ENCODE measurements at places on chromosomes 11 and 22.

DNA sequence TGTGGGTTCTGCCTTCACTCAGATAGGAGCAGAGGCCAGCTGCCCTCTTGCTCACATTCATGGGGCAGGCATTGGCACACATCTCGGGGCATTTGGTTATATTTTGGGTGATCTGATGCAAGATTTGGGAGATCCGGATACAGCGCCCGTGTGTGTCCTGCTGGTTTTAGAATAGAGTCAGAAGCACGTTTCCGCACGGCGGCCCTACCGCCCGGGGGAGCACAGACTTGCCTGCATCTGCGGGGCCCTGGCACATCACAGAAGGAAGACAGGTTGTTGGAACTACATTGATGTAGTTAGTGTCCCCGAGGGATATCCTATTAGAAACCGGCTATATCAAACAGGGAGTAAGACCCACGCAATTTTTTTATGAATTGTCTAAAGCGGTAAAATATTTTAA is 982.8 kb downstream of the NTM start:
- DNase-seq, result no peak

GRCh38 chr11:74085542-74085892 is 76.6 kb upstream of the UCP3 start:
- no peak for DNase-seq

GRCh38 chr11:8061555-8062428 is 19.2 kb upstream of the TUB start:
- no peak for DNase-seq

DNA sequence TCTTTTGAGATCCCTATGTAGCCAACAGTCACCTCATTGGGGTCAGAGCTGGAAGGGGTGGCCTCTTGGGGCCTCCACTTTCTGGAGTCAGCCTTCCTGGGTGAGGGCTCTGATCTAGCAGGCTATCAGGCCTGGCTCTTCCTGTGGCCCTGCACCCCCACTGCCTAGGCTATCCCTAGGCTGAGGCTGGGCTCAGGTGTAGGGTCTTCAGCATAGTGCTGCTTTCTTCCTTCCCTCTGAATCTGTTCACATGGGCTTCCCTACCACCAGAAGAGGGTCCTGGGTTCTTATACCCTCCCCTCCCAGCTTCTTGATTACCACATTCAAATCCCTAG is 456 bp upstream of the SPI1 start:
- no peak for DNase-seq

GRCh38 chr11:77592727-77593126 is 3.0 kb downstream of the AQP11 start:
- no peak for DNase-seq

DNA sequence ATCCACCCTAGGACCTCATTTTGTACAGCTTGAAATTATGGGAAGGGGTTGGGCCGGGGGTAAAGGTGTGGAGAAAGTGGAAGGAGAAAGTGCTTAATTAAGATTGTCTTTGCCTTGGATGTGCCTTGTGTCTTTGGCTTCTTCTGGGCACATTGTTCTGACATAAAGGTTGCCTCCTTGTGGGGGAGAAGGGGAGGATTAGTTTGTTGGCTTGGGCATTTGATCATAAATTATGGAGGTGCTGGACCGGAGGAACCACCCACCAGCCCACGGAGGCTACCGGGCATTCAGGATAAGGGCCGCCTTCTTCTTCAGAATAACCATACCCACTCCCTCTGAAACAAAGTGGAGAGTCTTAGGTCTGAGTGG is 1.3 kb downstream of the PAFAH1B2 start:
- no peak for DNase-seq

- DNase-seq, result no peak
Measured at GRCh38 chr11:103491777-103492176, 382.6 kb downstream of the DYNC2H1 start.

- no peak for DNase-seq
Measured at GRCh38 chr11:56906683-56907148, 82.0 kb upstream of the OR5AK2 start.

GRCh38 chr11:37817727-37818270 is 1219.8 kb upstream of the RAG2 start:
- DNase-seq, result no peak

- DNase-seq, result no peak
Measured at GRCh38 chr11:14852571-14853177, 39.4 kb downstream of the CYP2R1 start.

- DNase-seq, result no peak
Measured at GRCh38 chr11:95338430-95338991, 107.5 kb upstream of the SESN3 start.

DNA sequence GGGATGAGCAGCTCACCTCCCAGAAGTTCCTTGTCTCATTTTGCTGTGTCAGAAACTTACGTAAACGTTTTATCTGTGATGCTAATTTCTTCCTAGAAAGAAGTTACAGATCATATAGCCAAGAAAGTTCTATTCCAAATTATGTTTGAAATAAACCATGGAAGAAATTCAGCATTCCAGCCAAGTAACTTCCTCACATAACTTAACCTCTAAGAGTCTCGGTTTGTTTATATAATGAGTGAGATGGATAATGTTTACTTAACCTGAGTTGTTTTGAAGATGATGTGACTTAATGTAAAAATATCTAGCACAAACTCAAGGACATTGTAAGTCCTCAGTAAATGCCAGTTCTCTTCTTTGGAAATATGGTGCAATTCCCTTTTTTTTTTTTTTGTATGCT is 8.9 kb upstream of the MUC15 start:
- DNase-seq, result no peak

DNA sequence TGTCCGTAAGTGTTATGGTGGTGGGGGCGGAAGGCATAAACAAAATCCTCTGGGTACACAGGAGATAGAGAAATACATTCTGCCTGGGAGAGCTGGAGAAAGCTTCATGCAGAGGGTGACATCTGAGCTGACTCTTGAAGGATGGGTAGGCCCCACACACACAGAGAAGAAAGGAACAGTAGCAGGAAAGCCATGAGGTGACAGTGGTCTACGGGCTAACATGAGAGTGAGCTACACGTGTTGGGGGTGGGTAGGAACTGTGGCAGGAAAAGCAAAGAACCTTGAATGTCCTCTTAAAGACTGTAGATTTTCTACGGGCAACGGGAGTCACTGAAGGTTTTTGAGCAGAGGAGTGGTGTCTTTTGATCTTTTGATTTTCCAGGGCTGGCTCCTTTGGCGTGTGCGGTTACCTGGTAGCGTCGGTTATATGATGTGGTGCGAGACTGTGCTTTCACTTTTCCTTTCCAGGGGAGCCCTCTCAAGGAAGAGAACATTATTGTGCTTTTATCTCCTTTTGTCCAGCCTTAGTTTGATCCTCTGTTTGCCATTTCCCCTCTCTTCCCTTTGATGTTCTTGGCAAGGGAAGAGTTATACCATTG is 39.7 kb downstream of the ADAMTS8 start:
- no peak for DNase-seq

DNA sequence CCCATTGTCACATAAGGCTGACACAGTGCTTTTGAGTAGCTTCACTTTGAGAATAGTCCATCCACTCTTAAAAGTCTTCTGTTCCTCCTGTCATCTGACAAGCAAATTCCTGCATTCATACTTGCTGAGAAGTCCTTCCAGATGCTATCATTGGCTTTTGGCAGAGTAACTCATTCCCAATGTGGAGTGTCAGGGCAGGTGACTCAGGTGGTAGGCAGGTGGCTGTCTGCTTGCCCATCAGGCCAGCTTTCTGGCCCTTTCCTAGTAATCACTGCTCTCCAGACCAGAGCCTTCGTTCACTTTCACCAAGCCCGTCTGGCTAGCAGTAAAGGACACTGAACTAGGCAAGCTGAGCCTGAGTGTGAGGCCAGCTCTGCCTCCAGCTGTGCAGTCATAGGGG is 162.5 kb upstream of the CCDC90B start:
- DNase-seq, result no peak

DNA sequence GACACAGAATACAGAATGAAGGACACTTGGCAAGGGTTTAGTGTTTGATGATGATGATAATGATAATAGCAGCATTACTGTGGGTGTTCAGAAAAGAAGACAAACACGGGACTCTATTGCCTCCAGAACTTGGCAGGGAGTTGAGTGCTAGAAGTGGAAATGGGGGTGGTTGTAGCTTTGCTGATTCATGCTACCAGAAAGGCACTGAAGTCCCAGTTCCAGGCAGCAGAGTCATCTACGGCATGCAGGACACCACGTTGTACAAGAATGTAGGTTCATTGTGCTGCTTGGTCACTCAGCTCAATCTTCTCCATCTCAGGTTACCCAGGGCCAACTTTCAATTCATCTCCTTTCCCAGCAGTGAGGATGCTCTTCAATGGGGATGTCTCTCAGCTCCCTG is 115.7 kb downstream of the NTM start:
- DNase-seq, result no peak

DNA sequence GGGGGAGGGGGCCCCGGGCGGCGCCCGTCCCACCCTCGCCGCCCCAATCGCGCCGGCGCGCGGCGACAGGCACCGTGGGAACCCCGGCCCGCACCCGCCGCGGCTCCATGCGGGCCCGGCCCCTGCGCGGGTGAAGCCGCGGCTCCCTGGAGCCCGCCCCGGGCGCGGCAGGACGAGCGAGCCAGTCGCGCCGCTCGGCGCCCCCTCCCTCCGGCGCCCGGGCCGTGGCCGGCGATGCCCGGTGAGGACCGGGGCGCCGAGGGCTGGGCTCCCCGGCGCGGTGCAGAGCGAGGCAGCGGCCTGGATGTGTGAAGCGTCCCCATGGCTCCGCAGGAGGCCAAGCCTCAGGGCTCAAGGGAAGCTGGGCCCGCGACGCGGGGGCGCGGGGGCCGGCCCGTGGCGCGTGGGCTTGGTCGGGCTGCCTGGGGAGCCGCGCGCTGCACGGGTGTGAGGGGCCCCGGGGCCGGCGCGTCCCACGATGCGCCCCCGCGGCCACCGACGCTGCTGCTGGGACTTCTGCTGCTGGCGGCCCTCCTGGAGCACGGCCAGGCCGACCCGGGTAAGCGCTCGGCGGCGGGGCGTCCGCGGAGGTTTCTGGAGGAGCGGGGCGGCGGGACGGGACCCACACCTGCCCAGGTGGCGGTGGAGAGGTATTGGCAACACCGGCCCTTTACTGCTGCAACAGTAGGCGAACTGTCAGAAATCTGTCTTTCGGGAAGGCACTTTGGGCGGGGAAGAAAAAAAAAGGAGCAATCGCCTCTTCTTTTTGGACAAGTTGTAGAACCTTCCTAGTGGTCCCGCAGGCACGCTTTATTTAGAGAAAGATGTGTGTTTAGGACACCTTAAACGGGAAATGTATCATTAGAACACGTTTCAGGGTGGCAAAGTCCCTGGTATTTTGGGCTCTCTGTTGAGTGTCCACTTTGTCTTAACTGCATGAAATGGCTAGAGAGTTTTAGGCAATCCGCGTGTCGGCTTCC is 119.4 kb downstream of the HIPK3 start:
- DNase-seq, result no peak

DNA sequence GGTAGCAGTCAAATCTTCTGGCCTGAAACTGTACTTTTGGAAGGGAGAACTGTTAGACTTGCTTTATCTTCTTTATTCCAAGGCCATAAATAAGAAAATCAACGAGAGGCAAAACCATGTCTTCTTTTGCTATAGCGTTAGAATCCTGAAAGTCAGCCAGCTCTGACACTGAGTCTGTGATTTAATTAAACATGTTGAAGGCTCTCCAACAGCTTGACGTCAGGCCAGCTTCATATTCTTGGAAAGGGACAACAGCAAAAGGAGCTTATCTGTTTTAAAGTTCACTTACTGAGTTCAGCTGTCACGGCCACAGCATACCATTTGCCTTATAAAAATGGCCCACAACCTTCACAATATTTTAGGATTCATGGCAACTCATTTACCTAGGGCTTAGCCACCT is 131.0 kb upstream of the LDLRAD3 start:
- DNase-seq, result no peak

- no peak for DNase-seq
Measured at GRCh38 chr11:35021589-35021988, 105.2 kb downstream of the PDHX start.

DNA sequence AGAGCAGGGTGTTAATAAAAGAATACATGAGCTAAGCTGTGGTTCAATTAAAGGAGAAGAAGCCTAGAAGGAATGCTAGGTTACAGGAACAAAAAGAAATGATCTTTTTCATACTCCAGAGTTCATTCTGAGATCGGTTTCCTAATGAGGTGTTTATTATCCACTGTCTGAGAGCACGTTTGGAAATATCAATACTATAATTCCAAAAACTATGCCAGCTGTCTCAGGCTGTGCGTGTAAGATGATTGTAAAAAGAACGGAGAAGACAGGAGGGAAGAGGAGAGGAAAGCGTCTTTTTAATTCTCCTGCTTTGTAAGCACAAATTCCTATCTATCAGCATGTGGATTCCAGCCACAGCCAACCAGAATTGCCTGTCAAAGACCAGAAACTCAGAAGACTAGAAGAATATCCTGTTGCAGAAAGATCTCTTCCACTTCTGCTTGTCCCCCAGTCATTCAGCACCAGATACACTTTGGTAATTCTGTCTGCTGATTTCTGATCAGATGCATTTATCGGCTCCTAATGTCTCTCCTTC is 25.7 kb downstream of the APOL5 start:
- no peak for DNase-seq

- peak; percentile 69 for DNase-seq
Measured at GRCh38 chr22:38762551-38762983, 6.8 kb upstream of the SUN2 start.
